ENCODE measurements at places on chromosomes 13 and 19.
A peak's percentile ranks its signal among the peaks of the same experiment; 100 is the strongest.

DNA sequence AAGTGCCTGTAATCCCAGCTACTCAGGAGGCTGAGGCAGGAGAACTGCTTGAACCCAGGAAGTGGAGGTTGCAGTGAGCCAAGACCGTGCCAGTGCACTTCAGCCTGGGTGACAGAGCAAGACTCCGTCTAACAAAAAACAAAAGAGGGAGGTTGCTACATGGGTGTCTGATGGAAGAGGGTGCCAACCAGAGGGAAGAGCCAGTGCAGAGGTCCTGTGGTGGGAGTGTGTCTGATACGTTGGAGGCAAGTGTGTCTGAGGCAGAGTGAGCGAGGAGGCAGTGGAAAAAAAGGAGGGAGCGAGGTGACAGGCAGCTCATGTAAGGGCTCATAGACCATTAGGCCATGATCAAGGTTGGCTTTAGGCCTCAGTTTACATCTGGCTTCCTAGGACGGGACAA, 6.8 kb downstream of the PDE4A start:
- DNase-seq, result no peak

- peak; percentile 65 for DNase-seq
These were observed 6.4 kb downstream of the TNFSF14 start for GRCh38 chr19:6663236-6664201.

DNA sequence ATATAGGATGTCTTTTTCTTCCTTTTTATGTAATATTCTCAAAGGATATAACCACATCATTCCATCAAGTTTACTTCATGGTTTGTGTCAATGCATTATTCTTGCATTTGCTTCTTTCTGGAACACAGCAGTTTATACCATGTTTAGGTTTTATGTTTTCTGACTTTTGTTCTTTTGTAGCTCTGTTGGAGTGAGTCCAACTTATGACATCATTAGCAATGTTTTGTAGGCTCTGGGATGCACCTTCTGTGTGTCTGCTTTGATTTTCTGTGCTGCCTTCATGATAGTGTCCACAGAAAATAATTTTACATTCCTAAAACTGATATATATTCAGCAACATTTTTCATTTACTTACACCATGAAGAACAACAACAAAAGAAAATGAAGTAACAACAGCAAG, 68.9 kb downstream of the SHISA2 start:
- DNase-seq, result no peak

- no peak for DNase-seq
These were observed 1.4 kb upstream of the CACNG7 start for GRCh38 chr19:53907690-53908089.

- DNase-seq, result no peak
These were observed 27.8 kb upstream of the IGSF23 start for GRCh38 chr19:44585371-44586133.

GRCh38 chr13:105474983-105475610, 1060.4 kb downstream of the EFNB2 start:
- DNase-seq, result no peak

DNA sequence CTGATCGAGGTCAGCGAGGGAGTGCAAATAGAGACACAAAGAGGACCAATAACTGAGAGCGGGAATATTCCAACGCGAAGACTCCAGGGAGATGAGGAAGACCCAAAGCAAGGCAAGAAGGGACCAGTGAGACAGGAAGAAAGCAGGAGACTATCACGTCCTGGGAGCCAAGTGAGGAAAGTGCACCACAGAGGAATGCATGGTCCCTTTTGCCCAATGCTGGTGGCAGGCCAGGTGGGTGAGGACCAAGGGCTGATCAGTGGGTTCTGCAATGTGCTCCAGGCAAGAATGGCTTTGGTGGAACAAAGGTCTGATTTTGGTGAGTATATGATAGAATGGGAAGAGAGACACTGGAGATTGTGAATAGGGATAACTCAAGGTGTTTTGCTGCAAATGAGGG, 25.4 kb downstream of the CHST8 start:
- no peak for DNase-seq

DNA sequence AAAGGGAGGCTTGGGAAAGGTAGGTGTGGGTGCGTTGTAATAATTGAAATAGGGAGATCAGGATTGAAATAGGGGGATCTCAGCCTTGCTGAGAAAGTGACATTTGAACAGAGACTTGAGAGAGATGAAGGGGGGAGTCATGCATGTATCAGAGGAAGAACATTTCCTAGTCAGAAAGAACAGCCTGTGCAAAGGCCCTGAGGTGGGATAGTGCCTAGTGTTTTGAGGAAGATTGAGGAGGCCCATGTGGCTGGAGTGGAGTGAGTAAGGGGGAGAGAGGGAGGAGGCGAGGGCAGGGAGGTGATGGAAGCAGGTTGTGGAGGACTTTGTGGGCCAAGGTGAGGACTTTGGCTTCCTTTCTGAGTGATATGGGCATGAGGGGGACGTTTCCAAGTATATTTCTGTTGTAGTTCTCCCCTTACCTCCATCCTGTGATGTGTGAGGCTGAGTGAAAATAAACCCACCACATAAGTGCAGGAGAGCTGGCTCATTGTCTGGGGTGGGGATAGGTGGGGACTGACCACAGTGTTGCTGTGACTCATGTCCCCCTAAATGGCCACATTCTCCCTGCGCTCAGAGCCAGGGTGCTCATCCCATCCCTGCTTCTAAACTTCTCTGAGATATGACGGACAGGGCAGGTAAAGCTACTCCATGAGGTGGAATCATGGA, 17.8 kb downstream of the ACTL9 start:
- no peak for DNase-seq

- DNase-seq, result peak; percentile 67
These were observed at the start of gene MAP4K1 for GRCh38 chr19:38617764-38618589. TSS of gene MAP4K1 (minus strand) at chr19:38617953. CDS start at chr19:38617895, 58 bp downstream.

DNA sequence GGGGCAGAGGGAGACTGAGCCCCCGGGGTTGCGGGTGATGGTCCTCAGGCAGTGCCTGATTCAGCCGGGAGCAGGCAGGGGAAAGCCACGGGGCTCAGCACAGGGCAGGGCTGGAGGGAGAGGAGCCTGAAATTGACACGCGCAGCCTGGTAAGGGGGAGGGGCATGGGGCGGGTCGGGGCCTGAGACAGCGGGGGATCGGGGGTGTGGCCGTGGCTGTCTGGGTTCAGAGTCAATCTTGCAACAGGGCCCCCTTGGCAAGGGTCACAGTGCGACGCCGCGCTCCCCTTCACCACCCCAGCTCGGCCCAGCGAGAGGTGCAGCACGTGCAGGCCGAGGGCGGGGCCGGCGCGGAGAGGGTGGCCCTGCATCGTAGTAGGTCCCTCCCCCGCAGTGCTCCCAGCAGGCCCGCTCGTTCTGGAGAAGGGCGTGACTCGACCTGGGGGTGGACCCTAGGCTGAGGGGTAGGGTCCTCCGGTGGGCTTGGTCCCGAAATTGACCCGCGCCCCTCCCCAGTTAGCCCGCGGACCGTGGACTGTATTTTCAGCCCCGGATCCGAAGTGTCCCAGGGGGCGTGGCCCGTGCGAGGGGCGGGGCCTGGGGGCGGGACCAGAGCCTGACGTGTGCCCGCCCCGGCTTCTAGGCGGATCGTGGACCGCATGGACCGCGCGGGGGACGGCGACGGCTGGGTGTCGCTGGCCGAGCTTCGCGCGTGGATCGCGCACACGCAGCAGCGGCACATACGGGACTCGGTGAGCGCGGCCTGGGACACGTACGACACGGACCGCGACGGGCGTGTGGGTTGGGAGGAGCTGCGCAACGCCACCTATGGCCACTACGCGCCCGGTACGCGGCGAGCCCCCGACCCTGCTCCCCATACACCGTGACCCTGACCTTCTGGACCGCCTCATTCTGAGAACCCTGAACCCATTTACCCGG, 6.0 kb downstream of the RCN3 start:
- peak; percentile 84 for DNase-seq

GRCh38 chr19:8023371-8023770, 17.9 kb upstream of the ELAVL1 start:
- no peak for DNase-seq

DNA sequence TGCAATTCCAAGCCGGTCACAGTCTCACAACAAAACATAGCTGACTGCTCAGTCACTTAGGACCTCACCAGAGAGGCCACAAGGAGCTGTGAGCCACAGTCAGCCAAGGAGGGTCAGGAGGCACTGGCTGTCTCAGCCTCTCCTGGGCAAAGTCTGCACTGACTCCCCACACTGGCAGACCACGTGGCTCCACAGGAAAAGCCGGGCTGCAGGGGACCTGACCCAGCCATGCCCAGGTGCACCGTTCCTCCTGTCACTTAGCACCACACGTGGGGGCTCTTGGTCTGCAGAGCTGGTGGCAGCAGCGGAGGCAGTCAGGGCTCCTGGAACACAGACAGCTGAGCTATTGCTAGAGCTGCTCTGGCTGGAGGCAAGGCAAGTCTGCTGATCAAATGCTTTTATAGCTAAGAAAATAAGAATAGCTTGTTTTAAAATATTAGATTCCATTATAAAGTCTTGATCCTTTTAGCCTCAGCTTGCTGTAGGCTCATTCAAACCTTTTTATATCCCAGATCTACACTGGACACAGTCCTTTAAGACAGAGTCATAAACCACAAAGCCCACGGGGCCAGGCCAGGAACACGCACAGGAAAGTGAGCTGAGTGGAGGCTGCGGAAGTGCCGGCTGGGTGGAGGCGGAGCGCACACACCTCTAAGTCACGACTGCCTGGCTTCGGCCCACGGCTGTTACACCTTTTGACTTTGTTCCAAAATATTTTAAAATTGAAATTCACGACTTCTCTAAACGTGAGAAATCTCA, 744.1 kb downstream of the UQCRFS1 start:
- no peak for DNase-seq

GRCh38 chr19:6671960-6672359, 2.0 kb upstream of the TNFSF14 start:
- no peak for DNase-seq

All from CD4-positive, alpha-beta T cell treated with Interleukin-17A for 1 hour (primary cell).